Pancreas (tissue), 10 donors: ENCODE measurements at places on chromosomes 5 and 9. TPM values are rescaled to one million over a fixed set of nuclear protein-coding genes. Genes with fewer than 3 reads are reported as not detected.

The SLC45A2 gene
- polyA plus RNA-seq: 0.08 TPM

The SLC6A7 gene
- not detected for polyA plus RNA-seq

The MYOZ3 gene
- polyA plus RNA-seq: 0.28 TPM

The ENTPD2 gene
- polyA plus RNA-seq: 6.5 TPM

The IRX1 gene
- polyA plus RNA-seq: 0.61 TPM

The NXNL2 gene
- polyA plus RNA-seq: 1.5 TPM

The SPINK7 gene
- not detected for polyA plus RNA-seq

The GABRA1 gene
- 0.45 TPM for polyA plus RNA-seq

The NME5 gene
- polyA plus RNA-seq: 5.6 TPM

The IFNB1 gene
- polyA plus RNA-seq: not detected

The ZNF879 gene
- 1.6 TPM for polyA plus RNA-seq

The DMRT2 gene
- polyA plus RNA-seq: 0.07 TPM

The TRPM6 gene
- 0.23 TPM for polyA plus RNA-seq

The SLC4A9 gene
- polyA plus RNA-seq: 0.89 TPM

The UBTD2 gene
- polyA plus RNA-seq: 5.9 TPM
